ENCODE measurements at places on chromosomes 4 and X. TPM values are rescaled to one million over a fixed set of nuclear protein-coding genes. Genes with fewer than 3 reads are reported as not detected.

FRG2 gene
- not detected for total RNA-seq

SPANXN1 gene
- not detected for total RNA-seq

CT47B1 gene
- total RNA-seq, result not detected

MTMR8 gene
- total RNA-seq, result 1.3 TPM
